Ureter (tissue), 1 donor: ENCODE measurements at places on chromosomes 2 and 18.
A peak's percentile ranks its signal among the peaks of the same experiment; 100 is the strongest.

- DNase-seq, result no peak
Observed at GRCh38 chr2:28296904-28297303, 95.8 kb upstream of the FOSL2 start.

DNA sequence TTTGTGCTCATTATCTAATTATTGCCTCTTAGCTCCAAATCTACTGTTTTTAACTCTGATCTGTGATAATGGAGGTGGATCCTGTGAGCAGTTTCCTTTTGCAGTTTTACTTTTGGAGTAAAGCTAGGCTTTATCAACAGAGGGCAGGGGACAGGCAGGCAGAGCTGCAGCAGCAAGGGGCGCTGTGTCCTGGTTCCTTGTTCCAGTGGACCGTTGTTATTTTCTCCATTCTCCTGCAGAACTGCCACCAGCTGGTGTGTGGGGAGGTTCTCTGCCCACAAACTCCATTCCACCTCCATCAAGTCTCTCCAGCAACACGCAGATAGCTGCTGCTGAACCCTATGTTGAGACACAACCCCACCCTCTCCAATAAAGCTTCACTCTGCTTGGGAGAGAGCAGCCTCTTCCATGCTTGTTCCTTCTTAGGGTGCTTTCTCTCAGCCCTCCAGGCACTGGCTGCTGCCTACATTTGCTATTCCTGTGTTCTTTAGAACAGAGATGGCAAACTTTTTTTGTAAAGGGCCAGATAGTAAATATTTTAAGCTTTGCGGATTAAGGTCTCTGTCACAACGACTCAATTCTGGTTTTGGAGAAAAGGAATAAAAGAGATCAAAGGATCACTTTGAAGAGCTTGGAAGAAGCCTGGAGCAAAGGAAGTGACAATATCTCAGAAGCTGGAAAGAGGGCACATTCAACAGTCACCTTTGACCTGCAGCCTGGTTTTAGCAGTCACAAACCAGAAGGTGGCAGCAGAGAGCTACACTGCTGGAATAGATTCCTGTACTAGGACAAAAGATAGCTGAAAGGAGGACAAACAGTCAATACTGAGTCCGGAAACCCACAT lies 208.8 kb downstream of the CCDC178 start:
- DNase-seq, result peak; percentile 70

- DNase-seq, result no peak
Observed at GRCh38 chr18:59345556-59345955, 13.5 kb downstream of the LMAN1 start.

- peak; percentile 77 for DNase-seq
Observed at GRCh38 chr2:206084439-206084869, 1.5 kb downstream of the INO80D start.

DNA sequence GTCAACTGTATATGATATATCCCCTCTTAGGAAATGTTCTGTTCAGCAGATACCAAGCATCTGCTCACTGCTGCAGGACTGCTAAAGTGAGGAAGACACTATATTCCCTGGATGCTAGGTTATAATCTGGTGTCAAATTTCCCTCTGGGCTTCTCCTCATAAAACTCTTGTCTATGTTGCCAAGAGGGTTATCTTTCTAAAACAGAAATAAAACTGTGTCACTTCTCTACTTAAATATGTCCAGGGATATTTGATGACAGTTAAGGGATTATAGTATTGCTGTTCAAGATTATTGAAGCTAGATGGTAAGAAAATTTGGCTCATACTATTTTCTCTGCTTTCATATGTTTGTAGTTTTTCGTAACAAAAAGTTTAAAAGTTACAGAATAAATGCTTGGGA lies 30.5 kb upstream of the SNRNP27 start:
- no peak for DNase-seq

DNA sequence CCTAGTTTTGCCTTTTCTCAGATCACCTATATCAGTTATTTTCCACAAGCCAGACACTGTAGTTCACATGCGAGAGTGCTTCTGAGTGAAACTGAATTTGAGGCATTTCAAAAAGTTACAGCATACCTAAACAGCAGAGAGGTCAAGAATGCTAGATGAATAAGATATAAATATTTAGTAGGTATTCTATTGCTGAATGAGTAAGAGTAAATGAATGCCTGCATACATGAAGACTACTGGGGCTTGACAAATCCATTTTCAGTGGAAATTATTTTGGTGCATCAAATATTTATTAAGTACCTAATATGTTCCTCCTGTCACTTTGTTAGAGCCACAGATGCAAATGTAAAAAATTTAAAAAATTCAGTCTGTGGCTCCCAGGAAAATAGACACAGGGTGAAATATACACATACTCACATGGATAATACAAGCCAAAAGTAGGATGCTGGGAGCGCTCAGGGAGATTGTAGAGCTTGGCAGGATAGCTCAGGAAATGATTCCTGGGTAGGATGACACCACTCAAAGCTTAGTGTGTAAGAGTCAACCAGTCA lies 27.6 kb upstream of the CDC42EP3 start:
- DNase-seq, result no peak

- DNase-seq, result no peak
Observed at GRCh38 chr2:218273908-218274249, 3.6 kb downstream of the PNKD start.

GRCh38 chr18:5806860-5807259 lies 88.5 kb downstream of the TMEM200C start:
- no peak for DNase-seq

GRCh38 chr18:42113529-42114191 lies 158.6 kb downstream of the PIK3C3 start:
- DNase-seq, result no peak

DNA sequence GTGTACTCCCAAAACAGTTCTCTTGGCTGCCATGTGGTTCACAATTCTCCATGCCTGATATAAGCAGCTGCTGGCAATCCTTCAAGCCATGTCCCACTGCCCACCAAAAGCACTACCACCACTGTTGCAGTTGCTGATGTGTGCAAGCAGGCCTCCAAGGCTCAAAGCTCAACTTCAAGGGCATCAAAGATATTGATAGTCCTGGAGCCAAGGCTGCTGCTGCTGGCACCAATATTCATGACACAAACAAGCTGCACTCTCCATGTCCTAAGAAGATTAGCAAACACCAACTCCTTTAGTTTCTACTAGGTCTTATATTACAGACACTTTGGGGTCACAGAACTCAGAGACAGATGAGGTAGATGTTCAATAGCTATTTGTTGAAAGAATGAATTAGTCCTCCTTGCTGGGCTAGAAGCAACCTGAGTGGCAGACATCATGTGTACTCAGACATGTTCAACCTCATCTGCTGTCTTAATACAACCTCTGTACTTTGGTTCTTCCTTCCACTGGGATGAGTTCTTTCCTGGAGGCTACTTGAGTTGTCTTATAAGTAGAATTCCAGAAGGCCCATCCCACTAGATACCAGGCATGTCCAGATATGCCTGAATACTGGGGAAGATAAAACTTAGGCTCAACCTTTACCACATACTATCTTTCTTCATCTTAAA lies 104.5 kb upstream of the UGP2 start:
- no peak for DNase-seq

DNA sequence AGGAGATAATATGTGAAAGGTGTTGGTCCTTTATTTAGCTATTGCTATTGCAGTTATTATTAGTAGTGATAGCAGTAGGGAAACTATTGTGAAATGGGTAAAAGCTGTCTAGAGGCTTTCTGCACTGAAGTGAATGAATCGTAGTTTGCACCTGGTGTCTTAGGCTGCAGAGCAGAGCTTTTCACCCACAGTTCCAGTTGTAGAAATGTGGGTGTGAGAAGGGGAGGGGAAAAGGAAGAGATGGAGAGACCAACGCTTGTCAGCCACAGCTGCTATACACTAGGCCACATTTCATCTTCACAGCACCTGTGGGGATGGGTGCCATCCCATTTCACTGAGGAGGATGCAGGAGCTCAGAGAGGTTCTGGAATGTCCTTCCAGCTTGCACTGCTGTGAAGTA lies 50.0 kb downstream of the TRPM8 start:
- peak; percentile 14 for DNase-seq

- no peak for DNase-seq
Observed at GRCh38 chr2:128717758-128718710, 399.4 kb upstream of the HS6ST1 start.
